ENCODE measurements at places on chromosomes 11 and 22.

GRCh38 chr11:66268952-66269905, 790 bp downstream of the RAB1B start:
- no peak for DNase-seq

- DNase-seq: no peak
Measured at GRCh38 chr22:25764270-25765015, 22.5 kb downstream of the MYO18B start.

DNA sequence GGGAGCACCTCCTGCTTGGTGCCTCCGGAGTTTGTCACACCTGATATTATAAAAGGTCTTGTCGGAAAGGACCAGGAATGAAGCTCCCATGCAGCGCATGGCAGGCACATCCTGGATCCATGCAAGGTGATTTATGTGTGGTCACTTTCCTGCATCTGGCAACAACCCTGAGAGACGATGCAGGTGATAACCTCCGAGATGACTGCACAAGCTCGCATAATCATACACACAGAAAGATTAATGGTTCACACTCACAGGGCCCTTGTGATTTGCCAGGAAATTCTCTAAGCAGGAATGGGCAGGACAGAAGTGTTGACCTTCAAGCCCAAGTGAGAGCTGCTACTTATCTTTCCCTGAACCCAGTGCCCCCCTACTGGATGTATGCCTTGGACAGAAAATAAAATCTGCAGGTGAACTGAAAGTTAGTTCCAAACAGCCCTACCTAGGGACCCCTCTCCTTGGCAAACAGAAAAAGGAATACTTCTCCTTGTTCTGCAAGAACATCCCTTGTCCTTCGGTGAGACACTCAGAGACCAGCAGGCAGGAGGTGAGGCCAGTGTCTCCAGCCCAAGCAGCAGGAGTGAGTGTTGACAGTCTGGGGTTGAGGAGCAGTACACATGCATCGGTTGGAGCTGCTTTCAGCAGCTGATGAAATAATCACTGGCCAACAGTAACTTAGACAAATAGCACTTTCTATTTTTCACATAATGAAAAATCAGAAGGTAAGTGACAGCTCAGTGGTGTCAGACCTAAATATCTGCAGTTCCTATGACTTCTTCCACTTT, 619.4 kb upstream of the B3GAT1 start:
- DNase-seq: no peak

- DNase-seq: no peak
Measured at GRCh38 chr11:120522021-120522420, 10.5 kb downstream of the GRIK4 start.

DNA sequence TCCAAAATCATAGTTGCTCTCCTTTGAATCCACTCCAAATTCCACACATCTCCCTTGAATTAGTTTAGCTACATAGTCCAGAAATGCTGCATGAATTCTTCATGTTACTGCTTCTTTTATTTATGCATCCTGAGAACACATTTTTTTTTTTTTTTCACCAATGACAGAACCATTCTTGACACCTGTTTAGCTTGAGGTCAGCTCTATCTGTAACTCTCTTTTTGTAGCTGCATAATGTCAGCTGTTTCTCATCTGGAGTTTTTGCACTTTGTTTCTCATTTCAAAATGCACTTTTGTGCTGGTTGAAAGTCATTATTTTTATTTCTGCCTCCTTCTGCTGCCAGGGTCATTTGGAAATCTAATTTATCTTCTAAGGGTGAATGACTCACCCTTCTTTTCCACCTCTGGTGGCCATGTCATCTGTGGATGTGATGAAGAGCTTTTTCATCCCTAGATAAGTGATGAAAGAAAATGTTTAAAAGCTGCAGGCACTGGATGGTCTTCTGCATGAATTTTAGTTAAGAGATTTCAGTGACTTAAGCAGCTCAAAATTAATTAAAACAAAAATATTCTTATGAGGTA, 93.7 kb downstream of the JRKL start:
- no peak for DNase-seq

- no peak for DNase-seq
Measured at GRCh38 chr22:39459681-39460080, 2.9 kb downstream of the MGAT3 start.

DNA sequence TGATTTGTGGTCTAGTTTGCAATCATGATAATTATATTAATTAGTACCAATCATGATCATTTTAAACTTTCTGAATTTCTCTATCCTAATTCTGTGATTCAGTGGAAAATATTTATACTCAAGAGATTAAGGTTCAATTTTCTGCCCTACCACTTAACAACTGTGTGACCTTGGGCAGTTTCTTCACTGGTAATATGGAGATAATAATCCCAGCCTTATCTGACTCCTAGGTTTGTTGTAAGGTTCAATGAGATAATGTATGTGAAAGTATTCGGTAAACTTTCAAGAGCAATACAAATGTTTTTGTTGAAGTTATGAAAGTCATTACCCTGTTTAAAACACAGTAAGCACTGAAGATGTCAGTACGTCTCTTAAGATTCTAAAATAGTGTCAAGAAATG, 36.3 kb downstream of the CSTPP1 start:
- DNase-seq: no peak

DNA sequence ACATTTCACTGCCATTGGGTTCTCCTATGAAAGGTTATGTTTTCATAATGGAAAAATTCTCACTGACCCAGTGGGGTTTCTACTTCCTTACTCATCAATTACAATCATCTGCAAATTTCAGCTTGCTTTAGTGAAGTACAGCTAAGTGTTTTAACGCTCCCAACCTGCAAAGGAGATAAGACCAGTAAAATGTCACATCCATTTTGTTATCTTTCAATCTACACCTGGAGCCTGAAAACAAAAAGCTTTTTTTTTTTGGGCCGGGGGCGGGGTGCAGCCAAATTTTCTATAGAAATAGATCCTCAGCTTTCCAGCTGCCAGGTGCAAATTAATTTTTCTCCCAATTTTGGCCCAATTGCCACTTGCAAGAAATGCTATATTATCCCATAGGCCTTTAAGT, 40.6 kb downstream of the CADM1 start:
- no peak for DNase-seq

GRCh38 chr11:68735646-68736045, 15.7 kb downstream of the TESMIN start:
- DNase-seq: no peak

- DNase-seq: no peak
Measured at GRCh38 chr11:43217849-43218248, 93.9 kb upstream of the API5 start.

GRCh38 chr11:21814169-21814568, 378.7 kb upstream of the ANO5 start:
- DNase-seq: no peak

DNA sequence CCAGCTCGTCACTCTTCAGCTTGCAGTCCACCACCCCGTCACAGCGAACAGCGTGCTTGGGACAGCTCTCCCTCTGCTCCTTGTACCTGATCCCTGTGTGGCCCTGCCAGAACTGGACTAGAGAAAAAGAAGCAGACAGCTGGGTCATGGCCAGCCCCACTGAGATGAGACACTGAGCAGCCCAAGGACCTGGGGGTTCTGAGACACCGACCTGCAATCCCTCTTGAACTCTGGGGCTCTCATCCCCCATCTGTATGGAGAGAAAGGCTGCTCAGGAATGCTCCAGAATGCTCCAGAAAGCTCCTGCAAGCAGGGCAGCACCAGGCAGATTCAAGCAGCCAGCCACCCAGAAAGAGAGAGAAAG, 14.8 kb downstream of the TMPRSS13 start:
- no peak for DNase-seq

DNA sequence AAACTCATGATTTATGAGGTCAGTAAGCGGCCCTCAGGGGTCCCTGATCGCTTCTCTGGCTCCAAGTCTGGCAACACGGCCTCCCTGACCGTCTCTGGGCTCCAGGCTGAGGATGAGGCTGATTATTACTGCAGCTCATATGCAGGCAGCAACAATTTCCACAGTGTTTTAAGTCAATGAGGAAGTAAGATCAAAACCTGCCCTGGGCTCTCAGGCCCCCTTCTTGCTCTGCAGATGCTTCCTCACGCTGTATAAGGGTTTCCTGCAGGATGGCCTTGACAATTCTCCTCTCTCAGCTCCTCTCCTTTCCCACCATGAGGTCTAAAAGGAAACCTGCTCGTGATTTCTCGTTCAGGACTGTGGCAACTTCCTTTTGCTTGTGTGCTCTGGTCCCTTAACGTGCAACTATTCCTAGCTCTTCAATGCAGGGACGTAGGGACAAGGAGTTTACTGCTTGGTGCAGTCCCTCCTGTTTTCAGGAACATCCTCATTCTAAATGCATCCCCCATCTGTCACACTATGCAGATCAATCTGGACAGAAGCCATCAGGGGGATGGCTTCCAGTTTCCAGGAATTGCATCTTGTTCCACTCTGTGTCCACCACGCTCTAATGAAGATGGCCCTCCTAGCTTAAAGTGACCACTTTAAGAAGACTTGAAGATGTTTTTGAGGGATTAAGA, 64.3 kb upstream of the IGLL5 start:
- DNase-seq: no peak

DNA sequence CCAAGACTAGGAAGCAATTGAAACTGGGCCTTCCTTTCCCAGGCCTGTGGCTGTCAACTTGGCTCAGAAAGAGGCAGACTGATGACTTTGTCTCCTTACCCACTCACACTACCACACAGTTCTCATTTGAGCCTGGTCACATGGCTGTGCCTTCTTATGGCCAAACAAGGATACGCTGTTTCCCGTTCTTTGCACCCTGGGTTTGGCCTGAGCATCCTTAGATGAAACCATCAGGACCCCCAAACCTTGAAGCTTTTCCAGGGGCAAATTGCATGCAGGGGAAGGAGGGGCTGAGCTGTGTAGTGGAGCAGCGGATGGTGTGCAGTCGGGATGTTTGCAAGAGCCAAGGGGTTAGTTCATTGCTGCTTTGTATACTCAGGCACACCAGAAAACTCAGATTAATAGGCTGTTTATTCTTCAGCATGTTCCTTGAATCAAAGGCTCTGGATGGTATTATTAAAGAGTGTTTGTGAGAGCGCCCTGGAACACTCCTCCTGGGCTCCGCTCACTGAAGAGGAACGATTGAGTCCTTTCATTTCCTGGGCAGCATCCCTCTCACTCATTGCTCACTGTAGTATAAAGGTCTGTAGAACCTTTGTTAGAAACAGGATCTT, 69.8 kb downstream of the ARFGAP2 start:
- no peak for DNase-seq

GRCh38 chr11:87523276-87523675, 485.5 kb downstream of the TMEM135 start:
- no peak for DNase-seq

- DNase-seq: no peak
Measured at GRCh38 chr22:49066619-49067018, 761.1 kb downstream of the BRD1 start.

GRCh38 chr11:67410369-67410831, 5.1 kb upstream of the CARNS1 start:
- no peak for DNase-seq

DNA sequence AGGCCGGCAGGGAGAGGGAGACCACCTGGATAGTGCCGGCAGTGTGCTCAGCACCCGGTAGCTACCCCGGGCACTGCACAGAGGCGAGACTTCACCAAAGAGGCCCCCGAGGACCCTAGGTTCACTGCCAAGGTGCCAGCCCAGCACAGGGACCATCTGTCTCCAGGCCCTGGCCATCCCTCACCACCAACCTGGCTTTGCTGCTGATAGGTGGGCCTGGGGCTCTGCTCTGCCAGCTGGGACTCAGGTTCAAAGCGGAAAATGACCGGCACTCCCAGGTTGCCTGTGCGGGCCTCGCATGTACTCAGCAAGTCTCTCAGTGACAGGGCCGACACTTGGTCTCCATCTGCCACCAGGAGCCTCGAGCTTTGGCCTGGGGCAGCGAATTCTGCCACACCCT, 812.2 kb downstream of the BRD1 start:
- no peak for DNase-seq

DNA sequence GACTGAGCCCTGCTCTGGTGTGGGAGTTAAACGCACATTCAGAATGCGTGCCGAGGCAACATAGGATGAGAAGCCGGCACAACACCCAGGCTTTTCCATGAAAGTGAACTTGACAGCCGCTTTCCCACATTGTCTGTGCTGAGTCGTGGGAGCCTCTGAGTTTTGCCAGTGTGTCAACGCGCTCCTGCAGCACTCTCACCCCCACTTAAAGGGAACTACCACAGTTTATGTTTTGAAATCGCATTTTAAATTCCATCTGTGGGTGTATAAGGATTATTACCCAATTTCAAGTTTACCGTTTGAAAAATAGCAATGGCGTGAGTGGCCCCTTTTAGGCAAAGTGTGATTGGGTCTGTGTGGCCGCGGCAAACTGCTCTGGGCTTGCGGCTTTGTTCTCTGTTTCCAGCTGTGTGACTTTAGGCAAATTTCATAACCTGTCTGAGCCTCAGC, 81.5 kb downstream of the FBLN1 start:
- DNase-seq: no peak

DNA sequence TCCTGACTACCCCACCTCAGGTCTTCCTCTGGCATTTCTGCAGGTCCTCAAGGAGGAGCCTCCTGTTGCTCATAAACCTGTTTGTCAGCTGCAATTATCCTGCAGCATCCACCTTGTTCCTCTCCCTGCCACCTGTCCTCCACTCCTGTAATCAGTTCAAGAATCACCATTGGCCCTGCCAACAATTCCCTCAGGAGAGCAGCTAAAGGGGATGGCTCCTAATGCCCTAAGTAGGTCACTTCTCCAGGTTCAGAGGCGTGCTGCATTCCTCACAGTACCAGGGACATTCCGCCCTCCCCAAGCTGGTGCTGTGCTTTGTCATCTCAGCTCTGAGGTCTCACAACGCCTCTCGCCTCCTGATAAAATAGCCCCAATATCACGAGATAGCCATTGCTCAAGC, 2.1 kb downstream of the CLDN25 start:
- no peak for DNase-seq

DNA sequence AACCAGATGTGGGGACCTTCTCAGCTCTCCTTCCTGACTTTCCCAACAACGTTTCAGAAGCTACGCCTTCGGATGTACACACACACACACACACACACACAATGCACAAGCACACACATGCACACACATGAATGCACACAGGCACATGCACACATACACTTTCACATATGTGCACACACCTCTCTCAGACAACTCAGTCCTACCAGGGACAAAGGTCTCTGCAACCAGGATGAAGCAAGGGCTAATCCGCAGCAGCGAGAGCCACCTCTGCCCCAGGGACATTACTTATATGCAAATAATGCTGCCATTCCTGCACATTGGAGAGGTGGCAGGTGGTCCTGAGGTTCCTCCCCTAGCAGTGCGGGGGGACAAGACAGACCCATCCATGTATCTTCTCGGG, 27.4 kb upstream of the LINC01488 start:
- DNase-seq: no peak

DNA sequence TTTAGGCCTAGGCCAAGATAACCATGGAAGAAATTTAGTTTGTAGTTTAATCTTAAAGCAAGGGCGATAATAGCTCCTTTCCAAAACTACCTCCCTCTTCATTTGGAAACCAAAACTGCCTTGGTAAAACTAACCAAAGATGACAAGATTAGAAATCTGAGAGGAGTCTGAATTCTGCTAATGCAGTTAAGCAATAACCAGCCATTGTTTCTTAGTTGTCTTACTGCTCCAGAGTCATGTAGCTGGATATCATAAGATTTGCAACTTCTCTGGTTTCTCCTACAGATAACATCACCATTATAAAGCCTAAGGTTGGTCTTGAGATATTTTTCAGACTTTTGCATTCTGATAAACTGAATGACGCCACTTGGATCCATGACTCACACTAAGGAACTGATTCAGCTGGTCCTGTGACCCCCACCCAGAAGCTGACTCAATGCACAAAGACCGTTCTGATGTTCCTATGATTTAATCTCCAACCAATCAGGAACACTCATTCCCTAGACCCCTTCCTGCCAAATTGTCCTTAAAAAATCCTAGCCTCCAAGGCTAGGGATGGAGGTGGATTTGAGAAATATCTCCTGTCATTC, 200.8 kb downstream of the LUZP2 start:
- DNase-seq: no peak

GRCh38 chr22:22944268-22944985, 56.8 kb downstream of the IGLL5 start:
- no peak for DNase-seq
